Jurkat, Clone E6-1 (cell line): ENCODE measurements at places on chromosomes 2 and 18.

DNA sequence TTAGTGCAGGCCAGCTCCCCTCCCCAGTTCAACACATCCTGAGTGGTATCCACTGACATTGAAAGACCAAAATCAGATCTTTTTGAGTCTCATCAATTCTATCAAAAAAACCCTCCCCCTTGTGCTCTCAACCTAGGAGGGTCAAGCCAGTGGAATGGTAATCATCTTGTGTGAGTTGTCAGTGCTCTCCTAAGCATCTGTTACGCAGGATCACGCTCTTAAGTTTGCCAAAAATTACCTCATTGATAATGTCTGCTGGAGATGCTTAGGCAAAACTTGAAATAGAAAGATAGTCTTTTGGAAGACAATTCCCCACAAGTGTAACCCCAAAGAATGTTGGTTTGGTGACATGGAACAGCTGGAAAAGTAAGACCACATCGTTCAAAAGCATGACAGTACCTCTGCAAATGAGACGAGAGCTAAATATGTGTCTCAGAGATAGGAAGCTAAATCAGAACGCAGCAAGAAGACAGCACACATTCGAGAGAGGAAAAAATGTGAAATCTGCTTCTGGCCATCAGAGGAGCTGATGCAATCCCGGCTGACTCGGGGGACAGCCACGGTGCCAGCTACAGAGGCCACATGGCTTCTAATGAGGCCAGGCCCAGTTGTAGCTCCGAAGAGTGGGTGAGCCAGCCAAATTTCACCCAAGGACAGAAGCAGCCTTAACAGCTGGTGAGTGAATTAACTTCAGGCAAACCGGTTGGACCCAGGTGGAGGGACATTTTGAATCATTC lies 753.9 kb downstream of the RNF144A start:
- no peak for DNase-seq

- DNase-seq = peak; percentile 11
Measured at GRCh38 chr2:235116885-235117492, 165.2 kb downstream of the SH3BP4 start.

- no peak for DNase-seq
Measured at GRCh38 chr2:11767779-11768178, 21.3 kb downstream of the LPIN1 start.

DNA sequence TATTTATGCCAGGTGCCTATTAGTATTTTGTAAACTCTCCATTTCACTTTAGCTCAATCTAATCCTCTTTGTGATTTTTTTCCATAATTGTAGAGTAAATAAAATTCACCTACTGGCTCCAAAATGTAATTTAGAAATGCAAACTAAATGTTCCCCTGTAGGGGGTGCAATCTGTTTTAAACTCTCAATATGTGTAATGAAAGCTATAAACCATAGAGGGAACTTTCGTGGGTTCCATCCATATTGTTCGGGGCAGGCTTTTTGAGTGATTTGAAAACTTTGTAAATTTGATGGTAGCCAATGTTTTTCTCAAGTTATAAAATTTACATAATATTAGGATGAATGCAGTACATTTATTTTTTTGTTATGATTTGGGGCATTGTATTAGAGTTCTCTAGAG lies 49.4 kb downstream of the TSPYL6 start:
- peak; percentile 59 for DNase-seq
